Activated CD4-positive, alpha-beta T cell treated with anti-CD3 and anti-CD28 coated beads, Interleukin-2, amount 50 U/mL, for 24 hours (primary cell): ENCODE measurements at places on chromosomes 1 and 21.
A peak's percentile ranks its signal among the peaks of the same experiment; 100 is the strongest.

- no peak for DNase-seq
These were observed 30.1 kb upstream of the PLD5 start for GRCh38 chr1:242554577-242554976.

- DNase-seq = no peak
These were observed 16.6 kb upstream of the S1PR1 start for GRCh38 chr1:101219924-101220870.

GRCh38 chr1:53765657-53766056 lies 26.7 kb upstream of the GLIS1 start:
- DNase-seq = no peak

DNA sequence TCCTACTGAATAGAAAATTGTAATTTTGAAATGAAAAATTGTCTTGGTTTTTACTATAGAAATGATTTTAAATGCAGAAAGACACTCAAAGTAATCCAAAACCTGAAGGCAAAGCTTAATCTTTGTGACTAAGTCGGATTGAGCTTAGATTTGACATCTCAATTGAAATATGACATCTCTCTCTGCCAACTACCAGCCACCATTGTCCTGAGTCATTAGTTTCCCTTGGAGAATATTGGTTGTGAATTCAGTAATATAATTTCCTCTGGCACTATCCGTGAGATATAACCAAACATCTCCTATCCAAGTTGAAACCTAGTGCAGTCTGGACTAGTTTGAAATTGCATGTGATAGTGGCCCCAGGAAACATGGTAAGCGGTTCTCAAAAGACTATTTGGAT lies 37.1 kb downstream of the PLA2G4A start:
- DNase-seq = no peak

GRCh38 chr21:33496345-33496744 lies 4.8 kb upstream of the DNAJC28 start:
- DNase-seq = no peak

GRCh38 chr1:11406845-11407244 lies 72.1 kb upstream of the DISP3 start:
- no peak for DNase-seq

GRCh38 chr1:243260221-243260880 lies 4.5 kb downstream of the SDCCAG8 start:
- no peak for DNase-seq

DNA sequence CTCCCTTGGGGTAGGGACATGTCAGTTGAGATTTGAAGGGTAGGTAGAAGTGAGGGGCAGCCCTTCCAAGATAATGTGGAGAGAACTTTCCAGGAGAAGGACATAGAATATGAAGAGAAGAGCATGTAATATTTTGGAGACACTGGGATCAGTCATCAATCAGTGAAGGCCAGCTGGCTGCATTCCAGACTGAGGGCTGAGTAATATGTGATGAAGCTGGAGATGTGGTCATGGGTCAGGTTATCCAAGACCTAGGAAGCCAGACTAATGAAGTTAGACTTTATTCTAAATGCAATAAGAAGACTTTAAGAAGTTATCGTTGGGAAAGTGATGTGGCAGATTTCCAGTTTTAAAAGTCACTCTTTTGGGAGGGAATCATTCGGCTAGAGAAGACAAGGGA lies 262.0 kb downstream of the HMCN1 start:
- DNase-seq = no peak

- no peak for DNase-seq
These were observed 560.8 kb downstream of the NEGR1 start for GRCh38 chr1:71721532-71721931.

DNA sequence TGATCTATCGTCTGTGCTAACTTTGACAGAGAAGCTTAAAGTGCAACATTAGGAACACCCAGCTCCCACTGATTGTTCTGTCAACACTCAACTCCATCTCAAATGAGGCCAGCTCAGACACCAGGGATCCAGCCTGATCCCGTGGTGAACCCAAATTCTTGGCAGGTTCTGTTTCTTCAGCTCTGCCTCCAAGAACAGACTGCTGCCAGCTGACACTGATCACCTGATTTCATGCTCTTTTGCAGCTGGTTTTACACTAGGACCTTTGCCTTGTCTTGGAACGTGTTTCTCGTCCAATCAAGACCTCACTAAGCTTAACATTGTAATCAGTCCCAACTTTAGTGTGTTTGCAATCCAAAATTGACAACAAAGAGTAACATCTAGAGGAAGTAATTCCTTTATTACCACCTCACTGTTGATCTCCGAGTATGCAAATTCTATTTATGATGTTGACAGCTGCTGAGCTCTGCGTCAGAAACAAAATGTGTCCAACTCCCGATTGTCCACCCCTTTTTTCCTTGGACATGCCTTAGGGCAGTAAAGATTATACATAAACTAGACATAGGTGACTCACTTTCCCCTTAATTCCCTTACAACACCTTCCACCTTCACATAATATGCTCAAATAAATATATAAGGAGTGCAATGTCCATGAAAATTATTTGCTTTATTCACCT lies 1.6 kb upstream of the HYI start:
- DNase-seq = no peak

- no peak for DNase-seq
These were observed 304.5 kb downstream of the BARHL2 start for GRCh38 chr1:90412563-90412962.

DNA sequence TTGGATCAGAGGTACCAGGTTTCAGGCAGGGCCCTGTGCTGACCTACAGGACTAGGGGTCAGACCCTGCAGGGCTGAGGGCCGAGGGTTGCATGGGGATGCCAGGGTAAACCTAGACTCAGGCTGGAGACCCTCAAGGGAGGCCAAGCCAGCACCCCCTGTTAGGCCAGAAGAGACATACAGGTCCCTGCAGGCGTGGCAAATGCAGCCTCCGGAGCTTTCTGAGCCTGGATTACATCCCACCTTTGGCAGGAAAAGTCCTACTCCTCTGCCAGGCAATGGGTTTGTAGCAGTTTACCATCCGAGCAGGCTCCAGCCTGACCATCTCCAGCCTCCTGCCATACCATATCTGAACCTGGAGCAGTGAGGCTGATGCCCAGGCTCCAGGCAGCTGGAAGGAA lies 425.3 kb downstream of the NPHP4 start:
- no peak for DNase-seq

DNA sequence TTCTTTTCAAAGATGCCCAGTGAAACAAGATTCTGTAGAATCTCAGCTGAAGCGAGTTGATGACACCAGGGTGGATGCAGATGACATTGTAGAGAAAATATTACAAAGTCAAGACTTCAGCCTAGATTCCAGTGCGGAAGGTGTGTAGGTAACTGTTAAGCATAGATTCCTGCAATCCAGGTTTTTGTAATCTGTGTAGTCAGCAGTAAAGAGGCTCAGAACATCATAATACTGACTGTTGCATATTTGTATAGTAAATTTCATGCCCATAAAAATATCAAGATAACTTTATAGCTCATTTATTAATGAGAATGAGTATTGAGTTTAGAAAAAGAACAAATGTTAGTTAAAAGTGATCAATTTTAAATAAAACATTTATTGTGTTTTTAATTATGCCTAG lies 32.2 kb downstream of the HENMT1 start:
- no peak for DNase-seq

GRCh38 chr1:169546087-169546995 lies 39.9 kb downstream of the F5 start:
- DNase-seq = no peak

- DNase-seq = no peak
These were observed 61.5 kb downstream of the SYT2 start for GRCh38 chr1:202648605-202649226.

DNA sequence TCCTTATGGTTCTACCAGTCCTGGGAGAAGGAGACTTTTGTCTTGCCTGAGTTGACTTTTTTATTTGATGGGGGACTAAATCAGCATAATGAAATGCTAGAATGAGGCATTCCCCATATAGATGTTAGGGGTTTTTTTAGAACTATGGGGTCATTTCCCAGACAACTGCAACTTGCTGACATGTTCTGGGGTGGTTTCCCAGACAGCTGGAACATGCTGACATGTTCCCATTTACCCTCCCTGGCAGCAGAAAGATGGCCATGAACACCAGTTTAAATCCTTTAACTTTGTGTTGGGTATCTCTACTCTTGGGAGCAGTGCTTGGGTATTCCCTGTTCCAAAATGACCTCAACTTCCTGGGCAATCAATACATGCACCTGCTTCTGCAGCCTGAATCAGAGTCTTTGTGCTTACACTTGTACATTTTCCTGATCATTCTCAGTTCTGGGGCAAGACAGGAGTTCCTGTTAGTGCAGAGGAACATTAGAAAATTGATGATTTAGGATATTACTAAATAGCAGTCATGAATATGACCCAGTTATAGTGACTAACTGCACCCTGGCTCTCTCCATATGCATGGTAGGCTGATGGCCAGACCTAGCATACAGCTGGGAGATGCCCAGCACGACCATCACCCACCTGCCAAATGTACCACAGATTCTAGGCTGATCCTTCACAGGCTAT lies 75.4 kb upstream of the CD5L start:
- DNase-seq = no peak

- no peak for DNase-seq
These were observed 34.9 kb downstream of the UTP25 start for GRCh38 chr1:209862391-209863356.

- DNase-seq = no peak
These were observed 119.0 kb upstream of the DPT start for GRCh38 chr1:168848051-168848450.

- no peak for DNase-seq
These were observed 45.3 kb upstream of the PARP1 start for GRCh38 chr1:226453015-226453704.

DNA sequence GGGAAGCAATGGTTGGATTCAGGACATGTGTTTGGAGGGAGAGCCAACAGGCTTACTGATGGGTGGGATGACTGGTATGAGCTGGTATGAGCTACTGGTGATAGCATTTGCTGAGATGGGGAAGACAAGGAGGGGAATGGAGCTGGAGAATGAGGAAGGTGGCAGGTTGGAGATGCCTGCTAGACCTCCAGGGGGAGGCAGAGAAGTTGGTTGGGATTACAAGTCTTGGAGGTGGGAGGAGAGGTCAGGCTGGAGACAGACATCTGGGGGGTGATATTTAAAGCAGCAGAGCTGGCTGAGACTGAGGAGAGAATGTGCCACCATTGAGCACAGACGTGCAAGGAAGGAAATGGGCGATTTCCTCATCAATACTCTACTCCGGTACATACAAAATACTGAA lies 31.8 kb upstream of the ENO1 start:
- DNase-seq = no peak

GRCh38 chr1:162656266-162656665 lies 24.0 kb downstream of the DDR2 start:
- DNase-seq = no peak

DNA sequence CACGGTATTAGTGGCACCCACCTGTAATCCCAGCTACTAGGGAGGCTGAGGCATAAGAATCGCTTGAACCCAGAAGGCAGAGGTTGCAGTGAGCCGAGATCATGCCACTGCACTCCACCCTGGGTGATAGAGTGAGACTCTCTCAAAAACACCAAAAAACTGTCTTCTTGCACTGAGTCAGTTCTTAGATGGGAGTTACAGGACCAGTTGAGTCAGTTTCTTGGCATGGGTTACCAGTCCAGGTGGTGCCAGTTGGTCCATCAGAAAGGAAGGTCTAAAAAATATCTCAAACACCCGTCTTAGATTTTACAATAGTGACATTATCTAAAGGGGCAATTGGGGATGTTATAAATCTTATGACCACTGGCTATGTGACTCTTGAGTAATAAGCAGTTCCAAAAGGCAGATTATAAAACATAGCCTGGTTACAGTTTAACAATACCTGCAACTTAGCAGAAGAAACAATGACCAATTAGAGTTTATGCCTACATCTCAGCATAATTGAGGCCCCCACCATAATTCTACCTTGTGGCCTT lies 206.9 kb upstream of the FGGY start:
- DNase-seq = no peak

DNA sequence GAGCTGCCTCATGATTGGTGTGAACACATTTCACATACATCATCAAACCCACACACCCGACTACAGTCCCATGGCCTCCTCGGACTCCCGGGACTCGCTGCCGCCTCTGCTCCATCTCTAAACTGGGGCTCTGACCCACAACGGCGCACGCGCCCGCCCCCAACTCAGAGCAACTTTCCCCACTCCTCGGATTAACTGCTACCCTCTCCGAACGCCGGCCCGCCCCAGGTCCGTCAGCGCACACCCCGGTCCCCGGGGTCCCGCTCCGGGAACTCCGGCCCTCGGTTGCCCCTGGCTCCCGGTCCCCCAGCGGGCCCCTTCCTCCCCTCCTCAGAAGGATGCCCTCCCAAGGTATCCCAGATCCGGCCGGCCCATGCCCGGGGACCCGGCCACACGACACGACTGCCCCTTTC lies 740 bp downstream of the DSTYK start:
- DNase-seq = no peak

- DNase-seq = no peak
These were observed 49.2 kb downstream of the UBR4 start for GRCh38 chr1:19160831-19161230.

DNA sequence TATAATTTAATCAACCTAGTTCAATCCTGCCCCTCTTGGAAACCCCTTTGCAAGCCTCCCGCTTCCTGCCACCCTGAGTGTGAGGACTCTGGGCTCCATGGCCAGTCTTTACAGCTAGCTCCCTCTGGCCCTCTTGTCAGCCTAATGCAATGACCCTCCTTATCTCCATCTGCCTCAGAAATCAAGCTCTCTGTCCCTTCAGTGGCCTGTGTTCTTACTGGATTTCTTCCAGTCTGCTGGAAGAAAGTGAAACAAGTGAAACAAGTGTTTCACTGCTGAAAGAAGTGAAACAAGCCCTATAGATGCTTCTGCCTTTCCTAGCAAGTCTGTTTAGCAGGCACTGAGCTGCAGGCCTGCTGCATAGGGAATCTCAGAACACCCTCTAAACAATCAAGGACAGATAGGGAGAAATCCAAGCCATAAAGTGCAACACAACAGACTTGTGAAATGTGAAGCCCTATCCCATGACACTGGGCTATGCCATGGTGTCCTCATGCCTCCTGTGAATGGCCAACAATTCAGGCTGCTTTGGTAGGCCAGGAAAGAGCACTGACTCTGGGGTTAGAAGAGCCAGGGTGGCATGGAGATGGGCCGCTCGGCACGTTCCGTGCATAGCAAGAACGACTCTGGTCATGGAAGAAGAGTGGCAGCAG lies 55.9 kb downstream of the FAM163A start:
- no peak for DNase-seq

DNA sequence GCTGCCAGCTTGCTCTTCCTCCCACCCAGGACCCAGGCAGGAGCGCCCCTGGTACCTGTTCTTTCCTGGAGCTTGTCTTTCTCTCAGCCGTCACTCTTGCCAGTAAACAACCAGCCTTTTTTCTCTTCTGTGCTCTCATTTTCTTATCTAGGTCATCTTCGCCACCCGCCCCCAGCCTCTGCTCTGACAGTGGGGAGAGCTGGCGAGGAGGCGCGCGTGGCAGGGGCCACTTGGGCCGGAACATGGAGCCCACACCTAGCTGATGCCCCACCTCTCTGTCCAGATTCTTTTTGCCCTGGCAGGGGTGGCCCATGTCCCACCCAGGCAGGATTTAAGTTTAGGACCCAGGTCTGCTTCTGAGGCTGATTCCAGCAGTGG lies 32.3 kb downstream of the PROK1 start:
- no peak for DNase-seq

GRCh38 chr1:205287767-205288559 lies 33.6 kb downstream of the NUAK2 start:
- DNase-seq = peak; percentile 77

GRCh38 chr1:16021681-16022080 lies at the start of gene CLCNKA:
Gene CLCNKA, plus strand, starts transcription at chr1:16022036. Its CDS starts 584 bp downstream, at chr1:16022620.
- no peak for DNase-seq
